ENCODE measurements at places on chromosomes 3 and 15.
A peak's percentile ranks its signal among the peaks of the same experiment; 100 is the strongest.

GRCh38 chr3:132290833-132291232, 26.4 kb upstream of the ACP3 start:
- DNase-seq: peak; percentile 89

DNA sequence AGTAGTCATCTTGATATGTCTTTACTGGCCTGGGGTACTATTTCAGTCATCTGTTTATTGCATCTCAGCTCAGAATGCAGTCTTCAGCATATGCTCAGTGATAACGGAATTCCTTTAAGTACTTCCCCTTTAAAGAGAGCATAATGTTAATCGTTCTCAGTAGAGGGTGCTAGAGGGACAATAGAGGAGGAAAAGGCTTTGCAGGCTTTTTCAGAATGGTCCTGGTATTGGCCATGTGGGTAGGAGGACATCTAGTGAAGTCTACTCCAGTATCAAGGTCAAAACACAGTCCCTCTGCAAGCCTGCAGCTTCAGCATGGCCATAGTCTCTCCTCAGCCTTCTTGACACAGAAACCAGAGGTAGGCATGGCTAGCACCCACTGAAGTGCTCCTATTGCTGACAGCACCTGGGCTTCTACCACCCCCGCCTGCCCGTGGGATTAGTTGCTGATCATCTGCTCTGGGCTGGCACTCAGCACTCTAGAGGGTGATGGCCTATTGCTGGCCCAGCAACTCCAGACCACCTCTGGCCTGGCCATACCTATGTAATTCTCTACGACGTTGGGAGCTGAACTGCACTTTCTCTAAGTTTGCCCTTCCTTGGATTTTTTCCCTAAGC, 65.4 kb downstream of the KCNH8 start:
- peak; percentile 38 for DNase-seq

DNA sequence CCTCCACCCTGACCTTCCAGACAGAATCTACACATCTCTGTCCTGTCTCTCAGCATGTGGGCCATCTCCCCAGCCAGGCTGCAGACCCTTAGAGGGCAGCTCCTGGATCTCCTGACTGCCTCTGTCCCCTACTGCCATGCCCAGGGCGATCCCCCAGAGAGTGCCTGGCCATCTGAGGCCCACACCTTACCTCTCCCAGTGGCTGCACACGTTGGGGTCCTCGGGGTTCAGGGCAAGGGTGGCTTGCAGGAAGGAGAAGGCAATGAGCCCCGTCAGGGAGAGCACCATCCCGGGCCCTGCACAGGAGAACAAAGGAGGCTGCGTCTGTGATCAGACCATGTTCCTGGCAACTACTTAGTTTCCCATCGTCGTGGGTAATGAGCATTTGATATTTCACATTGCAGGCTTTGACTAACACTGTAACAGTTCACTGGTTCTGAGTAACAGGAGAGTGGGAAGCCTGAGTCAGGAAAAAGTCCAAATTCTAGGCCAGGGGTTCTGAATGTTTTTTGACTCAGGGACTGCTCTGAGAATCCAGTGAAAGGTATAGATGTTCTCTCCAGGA, 125.4 kb downstream of the MEGF11 start:
- DNase-seq: no peak

GRCh38 chr3:78972617-78973301, 795.0 kb downstream of the ROBO1 start:
- DNase-seq: no peak

All from inflammatory macrophage treated with lipopolysaccharide for 4 hours (primary cell).